ENCODE measurements at places on chromosomes 1 and 21.

DNA sequence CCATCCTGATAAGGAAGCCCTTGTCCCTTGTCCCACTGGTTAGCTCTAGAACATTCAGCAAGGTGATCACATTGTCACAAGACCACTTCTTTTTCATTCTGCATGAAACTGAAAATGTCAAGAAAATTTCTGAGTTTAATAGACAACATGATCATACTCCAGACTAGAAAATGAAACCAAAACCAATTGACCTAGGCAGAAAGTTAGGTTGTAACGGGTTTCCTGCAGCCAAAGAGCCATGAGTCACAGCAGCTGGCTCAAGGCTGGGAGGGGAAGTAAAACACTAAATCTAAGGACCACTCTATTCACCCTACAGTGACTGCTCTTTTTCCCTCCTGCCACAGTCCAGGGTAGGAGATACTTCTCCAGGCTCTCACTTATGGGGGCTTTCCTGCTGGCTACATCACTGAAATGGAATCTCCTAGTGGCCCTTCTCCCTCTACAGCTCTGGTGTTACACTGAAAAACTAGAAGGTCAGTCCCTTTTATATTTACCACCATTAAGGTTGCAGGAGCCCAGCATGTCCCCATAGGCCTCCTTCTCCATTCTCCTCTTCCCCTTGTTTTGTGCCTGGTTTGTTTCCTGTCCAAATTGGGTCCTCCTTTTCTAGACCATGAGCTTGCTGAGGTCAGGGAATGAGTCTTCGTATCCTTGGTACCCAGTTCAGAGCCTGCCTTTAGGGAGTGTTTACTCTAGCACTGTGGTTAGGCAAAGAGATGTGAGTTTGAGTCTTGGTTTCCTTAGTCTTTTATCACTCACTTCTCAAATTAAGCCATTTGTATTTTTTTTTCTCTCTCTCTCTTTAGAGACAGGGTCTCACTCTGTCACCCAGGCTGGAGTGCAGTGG is 236.5 kb upstream of the JUN start:
- DNase-seq, result peak; percentile 12

DNA sequence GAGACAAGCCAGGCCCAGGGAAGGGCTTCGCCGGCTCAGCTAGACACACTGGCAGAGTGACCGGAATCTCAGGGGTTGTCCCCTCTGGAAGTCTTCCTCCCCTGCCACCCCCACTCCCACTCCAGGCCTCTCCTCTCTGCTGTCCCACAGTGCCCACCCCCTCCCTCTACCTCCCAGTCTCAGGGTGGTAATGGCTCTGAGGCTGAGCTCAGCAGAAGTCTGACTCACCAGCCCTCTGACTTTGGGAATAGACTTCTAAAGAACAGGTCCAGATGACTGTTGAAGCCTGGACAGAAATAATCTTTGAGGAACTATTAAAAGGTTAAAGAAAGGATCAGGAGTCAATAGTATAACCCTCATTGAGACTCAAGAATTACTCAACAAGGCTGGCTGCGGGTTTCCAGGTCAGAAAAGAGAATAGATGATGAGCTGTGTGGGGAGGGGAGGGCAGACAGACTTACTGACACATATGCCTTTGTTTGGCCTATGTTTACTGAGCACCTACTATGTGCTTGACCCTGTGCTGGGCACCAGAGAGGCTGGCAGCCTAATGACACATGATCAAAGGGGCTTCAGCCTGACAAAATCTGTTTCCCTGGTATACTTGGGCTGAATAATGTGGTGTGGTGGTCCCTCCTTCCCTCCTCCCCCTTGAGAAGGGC is 8.2 kb downstream of the HCRTR1 start:
- no peak for DNase-seq

GRCh38 chr1:89465201-89465600 is 59.4 kb upstream of the LRRC8B start:
- DNase-seq, result no peak

DNA sequence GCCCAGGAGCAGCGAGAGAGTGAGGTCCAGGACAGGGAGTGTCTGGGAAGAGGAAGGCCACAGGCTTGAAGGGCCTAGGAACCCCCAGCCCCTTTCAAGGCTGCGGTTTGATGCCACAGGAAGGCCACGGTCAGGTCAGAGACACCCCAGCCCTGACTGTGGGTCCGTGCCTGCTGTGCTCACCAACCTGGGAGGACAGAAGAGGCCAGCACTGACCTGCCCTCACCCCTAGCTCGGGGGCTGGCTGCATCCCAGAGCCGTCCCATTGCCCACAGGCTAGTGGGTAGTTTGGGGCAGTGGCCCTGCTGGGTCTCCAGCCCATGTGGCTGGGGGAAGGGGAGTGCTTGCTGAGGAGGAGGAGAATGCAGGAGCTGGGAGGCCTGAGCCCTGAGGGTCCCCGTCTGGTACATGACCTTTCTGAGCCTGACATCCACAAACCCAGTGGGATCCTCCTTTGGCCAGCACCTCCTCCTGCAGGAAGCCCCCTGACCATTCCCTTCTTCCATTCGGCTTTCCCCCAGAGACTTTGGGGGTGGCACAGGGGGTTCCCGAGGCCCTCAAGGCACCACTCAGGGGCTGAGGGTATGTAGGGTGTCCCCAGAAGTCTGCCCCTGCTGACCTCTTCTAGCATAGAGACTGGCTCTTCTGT is 54.3 kb downstream of the WNT9A start:
- no peak for DNase-seq

DNA sequence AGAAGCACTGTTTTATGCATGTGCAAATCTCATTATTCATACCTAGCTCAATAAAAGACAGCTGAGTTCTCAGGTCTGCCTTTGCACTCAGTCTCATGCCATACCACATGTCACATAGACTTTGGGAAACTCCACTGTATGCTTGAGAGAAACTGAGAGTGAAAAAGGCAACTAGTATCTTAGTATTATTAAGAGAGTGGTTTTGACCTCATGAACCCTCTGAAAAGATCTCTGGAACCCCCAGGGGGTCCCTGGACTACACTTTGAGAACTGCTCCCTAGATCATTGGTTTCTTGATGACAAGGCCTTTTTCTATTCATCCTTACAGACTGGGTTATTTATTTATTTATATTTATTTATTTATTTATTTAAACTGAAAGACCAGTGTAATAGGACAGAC is 3.7 kb upstream of the RHEX start:
- DNase-seq, result no peak

GRCh38 chr1:67830226-67830625 is 3.0 kb downstream of the GNG12 start:
- no peak for DNase-seq

- DNase-seq, result no peak
Observed at GRCh38 chr1:165883056-165883455, 55.6 kb downstream of the UCK2 start.

DNA sequence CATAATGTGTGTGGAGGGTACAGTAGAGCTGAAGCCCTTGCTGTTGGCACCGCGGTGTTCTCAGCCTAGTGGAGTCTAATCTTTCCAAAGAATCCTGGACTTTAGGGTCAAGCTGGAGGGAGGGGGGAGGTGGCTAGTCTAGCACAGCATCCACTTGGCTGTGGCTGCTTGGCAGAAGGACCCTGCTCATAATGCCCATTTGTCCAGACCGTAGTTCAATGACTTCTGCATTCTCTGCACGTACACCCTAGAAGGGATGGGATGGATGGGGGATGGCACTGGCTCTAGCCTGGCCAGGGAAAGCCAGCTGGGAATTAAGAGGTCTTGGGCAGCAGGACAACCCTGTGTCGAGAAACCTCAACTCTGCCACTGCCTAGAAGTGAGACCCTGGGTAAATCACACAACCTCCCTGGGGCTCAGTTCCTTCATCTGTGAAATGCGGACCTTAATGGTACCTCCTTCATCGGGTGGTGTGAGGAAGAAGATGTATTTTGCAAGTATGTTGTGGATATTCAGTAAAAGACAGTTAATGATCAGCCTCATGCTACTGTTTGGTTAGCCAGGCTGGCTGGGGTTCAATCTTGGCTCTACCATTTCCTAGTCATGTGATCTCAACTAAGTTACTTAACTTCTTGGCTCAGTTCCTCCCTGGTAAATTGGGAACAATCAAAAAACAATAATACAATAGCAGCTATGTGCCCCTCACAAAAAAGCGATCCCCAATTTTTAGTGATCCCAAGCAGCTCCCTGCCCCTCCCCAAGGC is 27.2 kb upstream of the CLIC4 start:
- no peak for DNase-seq

GRCh38 chr1:4797429-4797828 is 143.0 kb downstream of the AJAP1 start:
- DNase-seq, result no peak

DNA sequence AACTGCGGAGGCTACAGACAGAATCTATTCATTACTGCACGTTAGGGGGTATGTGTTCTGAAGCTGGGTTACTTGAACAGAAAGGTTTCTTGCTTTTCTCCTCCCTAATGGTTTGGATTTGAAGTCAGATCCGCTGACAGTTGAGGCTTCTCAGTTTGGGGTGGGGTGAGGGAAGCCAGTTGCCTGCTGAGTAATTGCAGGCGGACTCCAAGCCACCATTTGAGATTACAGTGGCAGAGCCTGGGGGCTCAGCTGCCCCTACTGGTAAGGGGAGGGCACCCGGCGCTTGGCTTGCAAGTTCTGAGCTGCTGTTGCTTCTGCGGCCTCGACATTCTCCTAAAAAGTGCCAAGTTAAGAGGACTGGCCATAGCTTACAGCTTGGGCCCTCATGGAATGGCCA is 2.0 kb downstream of the GRHL3 start:
- no peak for DNase-seq

DNA sequence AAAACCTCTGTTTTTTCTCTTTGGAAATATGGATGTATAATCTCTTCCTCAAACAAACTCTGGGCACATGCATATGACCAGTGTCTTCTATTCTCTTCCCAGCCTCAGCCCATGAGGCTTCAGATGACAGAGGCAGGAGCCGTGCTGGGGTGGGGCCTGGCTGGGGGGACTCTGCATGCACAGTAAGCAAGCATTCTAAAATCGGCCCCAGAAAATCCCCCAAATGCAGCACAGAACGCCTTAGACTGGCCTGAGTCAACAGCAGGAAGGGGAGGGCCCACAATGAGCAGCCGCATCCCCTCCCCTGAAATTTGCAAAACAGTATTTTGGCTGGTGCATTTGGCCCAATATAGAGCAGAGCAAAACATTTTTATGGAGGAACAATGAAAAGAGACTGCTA is 47.8 kb downstream of the ITPKB start:
- DNase-seq, result peak; percentile 42

- DNase-seq, result no peak
Observed at GRCh38 chr1:228347181-228347580, 59.5 kb downstream of the TRIM11 start.

DNA sequence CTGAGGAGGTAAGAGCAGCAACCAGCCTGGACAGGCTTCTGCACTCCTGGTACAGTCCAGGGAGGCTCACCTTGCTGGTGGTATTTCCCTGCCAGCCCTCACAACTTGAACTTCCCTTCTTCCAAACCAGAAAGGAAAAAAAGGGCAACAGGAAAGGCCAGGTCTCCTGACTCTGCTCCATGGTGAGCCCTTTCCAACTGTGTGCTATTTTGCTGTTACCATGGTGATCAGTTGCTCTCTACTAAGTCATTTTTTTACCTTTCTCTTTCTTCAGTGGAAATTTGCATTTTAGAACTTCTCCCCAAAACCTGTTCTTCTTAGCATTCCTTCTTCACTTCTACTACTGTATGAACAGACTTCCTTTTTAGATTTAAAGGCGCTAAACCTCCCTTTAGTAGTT is 164.3 kb downstream of the GRIK1 start:
- DNase-seq, result no peak

DNA sequence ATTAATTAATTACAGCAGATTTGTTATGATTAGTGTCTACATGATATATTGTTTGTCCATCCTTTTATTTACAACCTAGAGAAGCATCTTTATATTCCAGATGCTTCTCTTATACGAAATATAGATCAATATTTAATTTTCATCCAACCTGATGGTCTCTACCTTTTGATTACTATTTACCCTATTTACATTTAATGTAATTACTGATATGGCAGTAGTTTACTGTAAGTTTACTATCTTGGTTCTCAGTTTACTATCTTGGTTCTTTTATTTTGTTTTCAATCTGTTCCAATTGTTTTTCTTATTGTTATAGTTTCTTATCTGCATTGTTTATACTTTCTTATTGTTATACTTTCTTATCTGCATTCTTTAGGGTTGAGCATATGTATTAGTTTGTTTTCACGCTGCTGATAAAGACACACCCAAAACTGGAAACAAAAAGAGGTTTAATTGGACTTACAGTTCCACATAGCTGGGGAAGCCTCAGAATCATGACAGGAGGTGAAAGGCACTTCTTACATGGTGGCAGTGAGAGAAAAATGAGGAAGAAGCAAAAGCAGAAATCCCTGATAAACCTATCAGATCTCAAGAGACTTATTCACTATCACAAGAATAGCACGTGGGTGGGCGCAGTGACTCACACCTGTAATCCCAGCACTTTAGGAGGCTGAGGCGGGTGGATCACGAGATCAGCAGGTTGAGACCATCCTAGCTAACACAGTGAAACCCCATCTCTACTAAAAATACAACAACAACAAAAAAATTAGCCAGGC is 28.9 kb downstream of the FAF1 start:
- no peak for DNase-seq

GRCh38 chr1:60655679-60656355 is 426.5 kb upstream of the NFIA start:
- no peak for DNase-seq

GRCh38 chr1:46725736-46726108 is 6.8 kb upstream of the EFCAB14 start:
- no peak for DNase-seq

DNA sequence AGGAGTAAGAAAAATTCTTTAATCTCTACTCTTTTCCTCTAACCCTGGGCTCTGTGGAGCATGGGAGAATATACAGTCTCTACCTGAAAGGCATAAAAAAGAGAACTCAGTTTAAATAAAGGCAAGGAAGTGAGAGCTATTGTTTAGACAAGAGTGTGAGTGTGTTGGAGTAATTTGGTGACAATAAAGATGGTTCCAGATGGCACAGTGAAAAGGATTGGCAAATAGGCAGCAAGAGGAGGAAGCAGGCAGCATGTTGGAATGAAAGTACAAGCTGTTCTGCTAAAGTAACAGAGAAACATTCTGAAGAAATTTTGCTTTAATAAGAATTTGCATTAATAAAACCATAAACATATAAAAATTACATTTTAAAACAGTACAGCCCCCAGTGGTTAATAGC is 163.4 kb downstream of the DNM3 start:
- DNase-seq, result no peak

DNA sequence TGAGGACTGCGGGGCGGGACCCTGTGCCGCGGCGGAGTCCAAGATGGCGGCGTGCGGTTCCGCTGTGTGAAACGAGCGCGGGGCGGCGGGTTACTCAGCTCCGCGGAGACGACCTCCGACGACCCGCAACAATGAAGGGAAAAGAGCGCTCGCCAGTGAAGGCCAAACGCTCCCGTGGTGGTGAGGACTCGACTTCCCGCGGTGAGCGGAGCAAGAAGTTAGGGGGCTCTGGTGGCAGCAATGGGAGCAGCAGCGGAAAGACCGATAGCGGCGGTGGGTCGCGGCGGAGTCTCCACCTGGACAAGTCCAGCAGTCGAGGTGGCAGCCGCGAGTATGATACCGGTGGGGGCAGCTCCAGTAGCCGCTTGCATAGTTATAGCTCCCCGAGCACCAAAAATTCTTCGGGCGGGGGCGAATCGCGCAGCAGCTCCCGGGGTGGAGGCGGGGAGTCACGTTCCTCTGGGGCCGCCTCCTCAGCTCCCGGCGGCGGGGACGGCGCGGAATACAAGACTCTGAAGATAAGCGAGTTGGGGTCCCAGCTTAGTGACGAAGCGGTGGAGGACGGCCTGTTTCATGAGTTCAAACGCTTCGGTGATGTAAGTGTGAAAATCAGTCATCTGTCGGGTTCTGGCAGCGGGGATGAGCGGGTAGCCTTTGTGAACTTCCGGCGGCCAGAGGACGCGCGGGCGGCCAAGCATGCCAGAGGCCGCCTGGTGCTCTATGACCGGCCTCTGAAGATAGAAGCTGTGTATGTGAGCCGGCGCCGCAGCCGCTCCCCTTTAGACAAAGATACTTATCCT is 430 bp downstream of the RBM15 start:
- DNase-seq, result peak; percentile 52
